ENCODE measurements at places on chromosomes 5 and 9.

DNA sequence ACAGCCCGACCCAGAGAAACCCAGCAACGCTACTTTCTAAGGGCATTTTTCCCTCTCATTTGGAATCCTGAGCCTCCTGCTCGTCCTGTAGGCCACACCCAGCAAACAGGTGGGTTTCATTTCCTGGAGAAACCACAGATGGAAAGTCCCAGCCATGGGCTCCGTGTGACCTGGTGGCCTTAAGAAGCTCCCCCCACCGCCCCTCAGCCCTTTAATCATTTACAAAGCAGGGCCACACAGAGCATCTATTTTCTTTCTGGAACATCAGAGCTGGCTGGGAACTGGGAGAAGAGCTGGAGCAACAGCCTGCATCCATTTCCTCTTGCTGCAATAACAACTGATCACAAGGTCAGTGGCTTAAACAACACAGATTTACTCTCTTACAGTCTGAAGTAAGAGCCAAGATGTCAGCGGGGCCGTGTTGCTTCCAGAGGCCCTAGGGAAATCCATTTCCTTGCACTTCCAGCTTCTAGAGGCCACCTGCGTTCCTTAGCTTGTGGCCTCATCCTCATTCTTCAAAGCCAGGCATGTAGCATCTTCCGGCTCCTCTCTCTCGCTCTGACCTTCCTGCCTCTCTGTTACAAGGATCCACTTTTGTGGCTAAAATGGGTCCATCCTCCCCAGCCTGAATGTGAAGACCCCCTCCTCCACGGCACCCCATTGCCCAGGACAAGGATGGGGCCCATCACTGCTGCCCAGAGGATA is 40.5 kb downstream of the C9orf50 start:
- DNase-seq = no peak

DNA sequence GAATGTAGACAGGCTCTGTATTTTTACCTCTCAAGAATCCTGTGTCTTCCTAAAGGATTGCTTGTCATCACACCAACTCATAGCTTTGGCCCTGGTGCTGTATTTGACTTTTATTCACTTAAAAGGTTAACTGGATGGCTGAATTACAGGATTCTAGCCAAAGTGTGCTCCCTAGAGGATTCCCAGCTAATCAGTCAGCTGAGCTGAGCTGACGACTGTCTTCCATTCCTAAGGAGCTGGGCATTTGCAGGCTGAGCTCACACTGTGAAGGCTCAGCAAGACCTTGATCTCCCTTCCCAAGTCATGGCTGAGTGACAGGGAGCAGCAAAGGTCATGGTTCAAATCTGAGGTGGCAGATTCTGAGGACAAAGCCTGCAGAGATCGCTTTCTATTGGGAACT is 59.0 kb upstream of the PALM2AKAP2 start:
- DNase-seq = no peak

GRCh38 chr5:178114325-178115135 is 1.2 kb downstream of the N4BP3 start:
- DNase-seq = no peak

- no peak for DNase-seq
Measured at GRCh38 chr5:170223360-170223759, 9.4 kb upstream of the C5orf58 start.

DNA sequence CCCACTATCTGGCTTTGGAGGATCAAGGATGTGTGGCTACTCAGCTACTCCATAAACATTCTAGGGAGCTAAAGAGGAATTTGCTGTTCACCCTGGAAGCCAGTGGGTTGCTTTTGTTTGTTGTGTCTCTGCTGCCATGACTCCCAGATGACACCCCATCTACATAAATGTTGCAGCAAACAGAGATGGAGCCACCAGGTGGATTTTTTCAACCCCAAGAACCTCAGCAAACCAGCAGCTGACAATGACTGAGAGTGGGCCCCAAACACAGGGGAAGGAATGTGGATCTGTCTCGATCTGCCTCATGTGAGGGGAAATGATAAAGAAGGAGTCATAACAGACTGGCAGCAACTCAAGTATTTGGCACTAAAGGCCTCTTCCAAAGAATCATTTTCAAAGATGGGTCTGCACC is 132.7 kb upstream of the TNC start:
- no peak for DNase-seq

- DNase-seq = no peak
Measured at GRCh38 chr5:60586307-60586901, 113.6 kb downstream of the DEPDC1B start.

- DNase-seq = no peak
Measured at GRCh38 chr5:143521846-143522400, 118.4 kb upstream of the NR3C1 start.

DNA sequence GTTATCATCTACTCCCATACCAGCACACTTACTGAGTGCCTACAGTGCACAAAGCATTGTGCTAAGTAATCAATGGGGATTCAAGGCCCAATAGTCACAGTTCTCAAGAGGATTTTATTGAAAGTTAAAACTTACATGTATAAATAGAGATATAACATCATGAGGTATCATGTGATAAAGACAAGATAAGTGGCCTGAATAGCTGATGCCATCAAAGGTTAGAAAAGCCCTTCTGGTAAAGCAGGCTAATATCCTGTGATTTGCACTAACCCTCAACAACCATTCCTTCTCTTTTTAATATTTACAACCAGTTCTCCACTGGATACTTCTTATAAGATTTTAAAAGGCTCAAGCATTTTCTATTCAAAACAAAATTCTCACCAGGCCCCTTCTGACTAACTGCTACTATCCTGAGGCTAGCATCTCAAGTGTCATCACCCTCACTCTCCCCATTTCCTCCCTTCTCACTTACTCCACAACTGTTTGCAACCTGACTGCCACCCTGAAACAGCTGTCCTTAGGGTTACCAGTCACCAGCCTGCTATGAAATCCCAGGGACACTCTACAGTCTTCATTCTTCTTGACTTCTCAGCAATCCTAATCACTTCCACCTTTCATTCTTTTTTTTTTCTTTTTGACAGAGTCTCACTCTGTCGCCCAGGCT is 377.9 kb downstream of the ENC1 start:
- DNase-seq = no peak

GRCh38 chr5:85484982-85485574 is 1100.4 kb upstream of the EDIL3 start:
- no peak for DNase-seq

DNA sequence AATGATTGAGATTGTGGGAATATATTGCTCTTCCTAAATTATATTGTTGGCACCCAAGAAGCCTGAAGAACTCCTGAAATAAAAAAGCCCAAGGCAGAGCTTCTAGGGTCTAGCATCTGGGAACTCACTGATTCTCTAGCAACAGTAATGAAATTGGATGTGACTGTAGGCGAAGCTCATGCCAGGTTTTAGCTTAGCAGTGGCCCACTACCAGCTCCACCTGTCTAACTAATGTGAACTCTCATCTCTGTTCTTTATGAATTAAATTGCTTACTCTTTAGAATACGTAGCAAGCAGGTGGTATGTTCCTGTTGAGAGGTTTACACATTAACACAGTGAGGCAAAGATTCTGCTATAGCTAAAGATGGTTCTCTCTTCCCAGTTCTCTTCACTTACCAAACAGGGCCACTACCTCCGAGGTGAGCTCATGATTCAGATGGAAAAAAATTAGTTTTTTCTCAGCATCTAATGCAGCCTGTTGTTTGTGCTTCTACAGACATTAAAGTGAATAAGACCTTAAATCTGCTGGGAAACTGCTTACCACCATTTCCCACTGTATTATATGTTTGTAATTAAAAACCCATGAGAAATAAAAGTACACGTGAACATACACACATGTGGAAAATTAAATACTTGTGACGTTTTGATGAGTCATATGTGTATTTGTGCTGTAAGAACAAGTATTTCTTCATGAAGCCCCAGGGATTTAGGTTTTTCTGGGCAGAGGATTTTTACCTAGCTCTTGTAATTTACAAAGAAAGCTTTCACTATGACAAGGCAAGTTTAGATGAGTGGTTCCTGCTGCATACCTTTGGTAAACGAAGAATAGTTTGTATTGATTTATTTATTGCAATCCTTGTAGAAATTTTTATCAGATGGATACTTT is 360.1 kb downstream of the KDM4C start:
- peak; percentile 55 for DNase-seq

DNA sequence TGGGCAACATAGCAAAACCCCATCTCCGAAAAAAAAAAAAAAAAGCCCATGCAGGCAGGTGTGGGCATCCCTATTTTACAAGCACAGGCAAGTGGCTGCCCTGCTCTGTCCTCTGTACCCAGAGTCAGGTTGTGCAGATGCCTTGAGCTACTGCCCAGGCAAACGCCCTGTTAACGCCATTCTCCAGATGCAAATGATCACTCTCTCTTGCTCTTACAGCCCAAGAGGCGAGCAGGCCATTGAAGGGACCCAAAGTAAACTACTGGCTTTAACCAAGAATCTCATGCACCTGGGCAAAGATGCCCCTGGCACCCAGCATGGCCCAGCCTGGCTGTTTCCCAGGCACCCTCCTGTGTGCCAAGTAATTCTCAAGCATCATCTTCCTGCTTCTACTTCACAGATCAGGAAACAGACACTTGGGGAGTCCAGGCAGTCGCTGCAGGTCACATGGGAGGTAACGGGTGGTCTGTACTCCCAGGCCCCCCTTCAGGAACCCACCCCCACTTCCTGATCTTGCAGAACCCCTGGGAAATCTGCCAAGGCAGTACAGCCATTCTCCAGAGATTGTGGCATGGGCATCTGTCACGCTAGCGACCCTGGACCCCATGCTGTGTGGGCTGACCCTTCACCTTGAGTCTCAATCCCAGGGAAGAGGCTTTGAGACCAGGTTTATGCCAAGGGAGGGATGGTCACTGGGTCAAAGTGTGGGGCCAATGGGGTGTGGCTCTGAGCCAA is 14.2 kb downstream of the EEIG1 start:
- no peak for DNase-seq

GRCh38 chr9:3578786-3579185 is 53.0 kb upstream of the RFX3 start:
- DNase-seq = no peak

DNA sequence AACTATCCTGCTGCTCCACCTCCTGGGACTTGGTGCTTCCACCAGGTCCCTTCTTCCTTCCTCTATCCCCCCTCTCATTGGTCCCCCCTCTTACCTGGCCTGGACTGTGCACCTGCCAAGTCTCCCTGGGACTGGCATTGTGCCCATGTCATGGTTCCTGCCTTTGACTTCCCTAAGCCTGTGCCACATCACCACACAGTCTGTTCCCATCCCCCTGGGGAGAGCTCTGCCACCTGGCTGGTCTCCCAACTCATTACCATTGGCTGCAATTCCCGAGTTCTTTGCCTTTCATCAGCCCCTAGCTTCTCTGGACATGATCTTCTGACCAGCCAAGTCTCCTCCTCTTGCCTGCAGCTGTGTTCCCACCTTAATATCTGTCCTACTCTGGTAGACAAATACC is 180.3 kb downstream of the SREK1 start:
- DNase-seq = no peak

DNA sequence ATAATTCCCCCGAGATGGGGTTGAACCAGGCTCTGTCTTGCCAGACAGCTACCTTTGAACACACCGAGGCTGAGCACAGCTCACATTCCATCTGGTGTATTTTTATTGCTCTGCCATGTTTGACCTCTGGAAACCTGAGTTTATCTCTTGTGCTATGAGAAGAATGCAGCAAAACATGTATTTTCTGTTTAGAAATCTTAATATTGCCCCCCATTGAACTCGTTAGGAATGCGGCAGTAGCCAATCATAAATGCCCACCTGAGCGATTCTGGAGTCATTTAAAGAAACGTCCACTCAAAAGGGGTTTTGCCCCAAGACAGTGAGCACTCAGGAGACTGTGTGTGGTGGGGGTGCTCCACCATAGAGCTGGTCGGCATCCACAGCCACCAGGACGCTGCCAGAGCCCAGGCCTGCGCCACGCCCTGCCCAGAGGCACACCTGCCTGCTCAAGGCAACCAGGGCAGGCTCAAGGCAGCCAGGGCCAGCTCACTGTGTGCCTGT is 26.9 kb downstream of the FGD3 start:
- DNase-seq = no peak

- no peak for DNase-seq
Measured at GRCh38 chr5:178203670-178204181, 607 bp upstream of the HNRNPAB start.

DNA sequence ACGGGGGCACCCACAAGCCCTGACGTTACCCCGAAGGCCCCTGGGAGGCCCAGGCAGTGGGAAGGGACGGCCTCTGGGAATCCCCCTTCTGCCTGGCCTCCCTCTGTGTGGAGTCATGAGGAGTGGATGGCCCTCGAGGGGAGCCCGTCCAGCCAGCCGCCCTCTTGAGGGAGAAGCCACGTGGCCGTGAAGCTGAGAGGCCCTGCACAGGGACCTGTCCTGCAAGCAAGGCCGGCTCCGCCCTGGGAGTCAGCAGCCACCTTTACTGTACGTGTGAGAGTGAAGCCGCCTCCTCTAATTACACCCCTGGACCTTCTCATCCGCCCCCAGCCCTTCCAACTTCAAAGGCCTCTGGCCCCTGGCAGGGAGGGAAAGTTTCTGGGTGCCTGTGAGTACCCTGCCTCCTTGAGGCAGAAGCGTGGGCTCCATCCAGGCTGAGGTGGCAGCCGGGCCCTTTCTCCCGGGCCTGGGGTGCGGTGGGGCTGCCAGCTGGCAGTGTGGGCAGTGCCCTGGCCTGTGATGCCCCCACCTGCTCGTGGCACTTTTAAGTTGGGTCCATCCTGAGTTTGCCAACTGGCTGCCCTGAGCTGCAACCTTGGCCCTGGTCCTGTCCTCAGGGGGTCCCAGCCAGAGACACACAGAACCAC is 55.9 kb upstream of the EGFL7 start:
- DNase-seq = no peak

DNA sequence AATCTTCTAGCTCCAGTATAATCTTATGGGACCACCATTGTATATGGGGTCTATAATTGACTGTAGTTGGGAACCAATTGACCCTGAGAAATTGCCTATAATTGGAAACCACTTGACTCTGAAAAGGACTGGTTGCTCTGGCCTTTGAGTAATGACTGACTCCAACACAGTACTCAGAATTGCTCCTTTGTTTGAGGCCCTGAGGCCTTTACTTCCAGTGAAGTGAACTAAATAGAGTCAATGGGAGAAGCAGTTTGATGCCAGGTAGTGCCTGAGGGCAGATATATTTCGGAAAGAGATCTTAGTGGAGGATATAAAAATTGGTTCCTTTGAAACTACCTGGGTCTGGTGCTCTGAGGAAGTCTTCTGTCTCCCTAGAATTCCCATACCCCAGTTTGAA is 16.0 kb upstream of the TMEM171 start:
- peak; percentile 37 for DNase-seq

GRCh38 chr5:167393358-167393757 is 898.1 kb upstream of the WWC1 start:
- no peak for DNase-seq

GRCh38 chr5:64166201-64166959 is 737 bp downstream of the RNF180 start:
- DNase-seq = no peak

DNA sequence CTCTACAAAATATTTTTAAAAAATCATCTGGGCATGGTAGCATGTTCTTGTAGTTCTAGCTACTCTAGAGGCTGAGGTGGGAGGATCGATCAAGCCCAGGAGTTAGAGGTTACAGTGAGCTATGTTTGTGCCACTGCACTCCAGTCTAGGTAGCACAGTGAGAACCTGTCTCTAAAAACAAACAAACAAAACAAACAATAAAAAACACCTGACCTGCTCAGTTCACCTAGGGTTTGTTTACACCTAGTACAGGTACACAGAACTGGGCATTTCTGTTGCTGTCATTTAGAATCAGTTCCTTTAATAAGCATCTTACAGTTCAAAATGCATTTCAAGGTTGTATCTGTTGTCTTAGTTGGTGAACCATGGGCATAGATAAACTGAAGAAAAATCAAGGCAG is 95.3 kb downstream of the MEGF10 start:
- no peak for DNase-seq

- DNase-seq = no peak
Measured at GRCh38 chr5:139809331-139809810, 13.8 kb downstream of the PSD2 start.

- no peak for DNase-seq
Measured at GRCh38 chr5:134551901-134552300, 26.4 kb downstream of the JADE2 start.

All from NCI-H1436 (cell line).